AG04450 (cell line): ENCODE measurements at places on chromosomes 5 and 9.

DNA sequence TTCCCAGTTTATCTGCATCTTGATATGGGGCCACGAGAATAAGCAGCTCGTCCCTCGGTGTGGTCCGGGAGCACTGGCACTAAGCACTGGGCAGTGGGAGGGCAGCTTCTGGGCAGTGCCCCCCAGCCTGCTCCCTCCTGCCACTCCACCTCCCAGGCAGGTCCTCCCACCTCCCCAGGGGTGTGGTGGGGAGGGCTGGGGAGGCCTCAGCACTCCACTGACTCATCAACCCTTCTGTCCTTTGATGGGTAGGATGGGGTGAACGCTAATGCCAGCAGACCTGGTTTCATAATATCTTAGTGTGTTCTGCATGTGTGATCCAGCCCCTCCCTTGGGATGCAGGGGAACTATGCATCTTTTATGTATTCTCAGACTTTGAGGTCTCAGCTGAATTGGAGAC, 62.2 kb upstream of the GNE start:
- no peak for DNase-seq

GRCh38 chr5:91139572-91140200, 243.4 kb downstream of the ARRDC3 start:
- DNase-seq = no peak

- no peak for DNase-seq
These were observed 16.0 kb downstream of the ANXA6 start for GRCh38 chr5:151141535-151141934.

DNA sequence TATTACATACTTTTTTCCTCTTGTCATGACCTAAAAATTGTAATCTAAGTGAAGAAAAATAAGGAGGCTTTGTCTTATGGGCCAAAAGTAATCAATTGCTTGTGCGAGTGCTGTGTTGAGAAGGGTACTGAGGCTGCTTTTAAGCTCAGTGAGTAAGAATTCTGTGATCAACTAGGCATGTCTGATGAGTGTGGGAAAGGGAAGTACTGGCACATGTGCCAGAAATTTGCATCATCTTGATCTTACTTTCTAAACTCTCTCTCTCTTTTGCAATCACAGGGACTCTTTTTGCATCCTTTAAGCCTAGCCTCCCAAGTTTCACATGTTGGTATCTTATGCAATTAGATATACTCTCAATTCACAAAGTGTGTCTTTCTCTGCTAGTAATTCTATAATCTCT, 329.9 kb downstream of the KIF4B start:
- no peak for DNase-seq

- DNase-seq = no peak
These were observed 1.2 kb downstream of the SSBP2 start for GRCh38 chr5:81749561-81750307.

DNA sequence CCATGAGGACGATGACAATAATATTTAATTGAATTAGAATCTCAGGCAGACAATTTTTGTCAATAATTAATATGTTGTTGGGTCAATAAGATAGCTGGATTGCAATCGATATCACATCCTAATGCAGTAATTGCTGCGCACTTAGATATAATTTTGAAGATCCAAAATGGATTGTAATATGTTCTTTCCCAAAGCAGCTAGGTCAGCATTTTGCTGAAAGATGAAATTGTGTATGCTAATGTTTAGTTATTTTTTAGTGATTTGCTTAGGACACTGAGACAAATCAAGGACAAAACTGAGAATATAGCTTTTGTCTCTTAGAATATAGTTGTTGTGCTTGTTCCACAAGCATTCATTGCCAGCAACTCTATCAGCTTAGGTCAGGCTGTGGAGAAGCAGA, 389.9 kb downstream of the MTRR start:
- no peak for DNase-seq

DNA sequence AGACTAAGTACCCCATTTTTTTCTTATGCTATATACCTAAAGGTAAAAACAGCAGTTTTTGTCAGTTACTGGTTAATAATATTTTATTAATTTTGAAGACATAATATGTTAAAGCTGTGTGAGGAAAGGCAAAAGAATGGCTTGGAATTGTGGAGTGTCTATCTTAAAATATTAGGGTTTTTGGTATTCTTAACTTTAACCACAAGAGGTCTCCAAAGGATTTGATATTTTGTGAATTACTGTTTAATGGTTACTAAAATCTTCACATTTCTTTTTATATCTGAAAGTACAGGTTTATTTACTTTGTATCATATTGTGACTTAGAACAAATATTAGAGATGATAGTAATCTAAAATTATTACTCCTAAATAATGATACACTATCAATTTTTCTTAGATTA, 32.0 kb upstream of the DHFR start:
- DNase-seq = no peak

DNA sequence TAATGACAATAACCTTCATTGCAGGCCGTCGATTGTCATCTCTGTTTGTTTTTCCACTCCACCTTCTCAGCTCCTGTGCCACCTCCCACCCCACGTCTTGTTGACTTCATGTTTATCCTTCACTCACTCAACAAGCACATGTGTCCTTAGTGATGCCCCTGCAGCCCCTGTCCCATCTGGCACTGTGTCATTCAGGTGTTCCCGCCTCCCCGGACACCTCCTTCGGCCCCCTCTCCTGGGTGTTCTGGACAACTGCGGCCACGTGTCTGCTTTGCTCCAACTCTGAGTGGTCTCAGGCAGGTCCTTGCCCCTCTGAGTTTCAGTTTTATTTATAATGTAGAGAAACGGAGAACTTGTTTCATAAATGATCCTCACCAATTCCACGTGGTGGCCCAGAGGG, 91.0 kb upstream of the COL5A1 start:
- DNase-seq = no peak
